ENCODE measurements at places on chromosomes 3 and 15.

DNA sequence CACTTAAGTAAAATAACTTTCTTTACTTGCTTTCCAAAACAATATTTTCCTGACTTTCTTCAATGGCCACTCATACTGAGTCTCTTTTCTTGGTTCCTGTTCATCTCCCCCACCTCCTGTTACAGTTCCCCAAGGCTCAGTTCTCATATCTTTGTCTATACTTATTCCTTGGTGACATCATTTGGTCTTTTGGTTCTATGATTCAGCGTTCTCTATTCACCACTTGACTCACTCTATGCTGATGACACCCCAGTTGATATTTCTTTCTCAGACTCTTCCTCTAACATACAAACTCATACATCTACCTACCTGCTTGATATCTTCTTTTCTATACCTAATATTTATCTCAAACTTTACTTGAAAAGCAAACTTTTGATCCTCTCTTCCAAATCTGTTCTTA, 85.0 kb upstream of the P3H2 start:
- no peak for DNase-seq

DNA sequence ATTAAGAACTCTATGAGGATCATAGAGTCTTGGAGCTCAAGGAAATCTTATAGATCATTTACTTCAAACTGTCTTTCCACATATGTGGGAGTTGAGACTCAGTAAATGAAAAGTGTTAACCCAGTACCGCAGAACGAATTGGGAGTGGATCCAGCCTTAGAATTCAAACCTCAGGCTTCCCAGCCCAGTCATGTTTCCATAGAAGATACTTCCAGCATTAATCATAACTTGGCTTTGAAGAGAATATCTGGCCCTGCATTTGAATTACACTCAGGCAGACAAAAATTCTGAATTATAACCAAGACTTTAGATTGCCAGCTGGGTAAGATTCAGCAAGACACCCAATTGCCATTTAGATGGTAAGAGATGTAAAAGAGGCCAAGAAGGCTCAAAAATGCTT, 972.0 kb downstream of the TUSC7 start:
- no peak for DNase-seq

GRCh38 chr15:74339371-74339770, 28.1 kb downstream of the CYP11A1 start:
- DNase-seq: no peak

- no peak for DNase-seq
Observed at GRCh38 chr3:146611096-146611495, 6.0 kb upstream of the PLSCR5 start.

- DNase-seq: no peak
Observed at GRCh38 chr3:95394286-95394685, 1331.4 kb downstream of the NSUN3 start.

DNA sequence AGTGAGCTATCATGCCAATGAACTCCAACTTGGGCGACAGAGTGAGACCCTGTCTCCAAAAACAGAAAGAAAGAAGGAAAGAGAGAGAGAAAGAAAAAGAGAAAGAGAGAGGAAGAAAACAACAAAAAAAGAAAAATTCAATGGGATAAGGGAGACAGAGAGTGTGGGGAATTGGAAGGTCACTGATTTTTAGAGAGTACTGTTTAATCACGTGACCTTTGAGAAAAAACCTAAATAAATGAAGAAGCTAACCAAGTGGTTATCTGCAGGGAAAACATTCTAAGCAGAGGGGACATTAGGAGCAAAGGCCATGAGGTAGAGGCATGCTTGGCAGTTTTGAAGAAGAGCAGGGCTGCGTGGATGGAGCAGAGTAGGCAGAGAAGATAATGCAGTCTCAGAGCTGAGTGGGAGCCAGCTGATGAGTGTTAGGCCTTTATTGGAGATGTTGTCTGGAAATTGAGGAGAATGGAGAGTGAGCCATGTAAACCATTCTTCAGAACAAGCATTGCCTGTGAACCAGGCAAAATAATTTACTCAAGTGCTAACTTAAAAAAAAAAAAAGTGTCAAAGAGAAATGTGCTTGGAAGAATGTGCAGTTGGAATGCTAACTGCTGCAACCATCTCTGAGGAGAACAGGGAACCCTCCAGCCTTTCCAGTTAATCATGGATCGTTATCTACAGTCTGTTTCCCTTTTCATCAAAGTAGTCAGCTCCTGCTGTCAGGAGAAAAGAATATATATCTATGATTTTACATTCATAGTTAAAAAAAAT, 377.3 kb upstream of the SEMA6D start:
- no peak for DNase-seq

DNA sequence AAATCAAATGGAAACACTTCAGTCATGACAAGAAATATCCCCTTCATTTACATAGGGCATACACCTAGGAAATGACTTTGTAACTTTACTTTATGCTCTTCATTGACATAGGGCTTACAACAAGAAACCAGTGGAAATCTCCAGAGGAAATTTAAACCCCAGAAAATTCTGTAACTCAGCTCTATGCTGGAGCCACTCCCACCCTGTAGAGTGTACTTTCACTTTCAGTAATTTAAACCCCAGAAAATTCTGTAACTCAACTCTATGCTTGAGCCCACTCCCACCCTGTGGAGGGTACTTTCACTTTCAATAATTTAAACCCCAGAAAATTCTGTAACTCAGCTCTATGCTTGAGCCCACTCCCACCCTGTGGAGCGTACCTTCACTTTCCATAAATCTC, 987.1 kb upstream of the CADM2 start:
- no peak for DNase-seq

DNA sequence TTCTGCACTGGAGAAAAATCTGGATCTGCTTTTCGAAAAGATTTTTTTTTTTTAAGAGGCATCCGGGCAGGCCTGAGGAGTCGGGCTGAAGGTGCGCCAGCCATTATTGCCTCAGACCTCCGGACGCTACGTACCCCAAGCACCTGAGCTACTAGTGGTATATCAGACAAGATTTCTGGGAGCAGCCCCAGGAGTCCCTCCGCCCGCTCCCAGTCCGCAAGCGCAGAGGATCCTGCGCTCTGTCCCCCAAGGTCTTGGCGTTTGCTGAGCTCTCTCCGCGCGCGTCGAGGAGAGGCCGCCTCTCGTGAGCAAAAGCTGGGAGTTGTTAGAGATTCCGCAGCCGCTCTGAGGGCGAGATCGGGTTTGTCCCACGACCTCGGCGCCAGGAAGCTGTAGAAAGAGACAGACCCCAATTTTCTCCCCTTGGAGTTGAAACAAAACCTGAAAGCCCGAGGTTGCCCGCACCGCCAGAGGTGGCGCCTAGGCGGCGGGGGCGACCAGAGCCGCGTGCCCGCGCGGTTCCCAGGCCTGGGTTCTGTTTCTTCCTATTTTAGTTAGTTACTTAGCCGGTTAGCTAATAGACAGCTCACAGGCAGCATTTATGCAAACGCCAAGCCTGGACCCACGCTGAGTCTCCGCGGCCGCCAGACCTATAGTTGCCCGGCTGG, 72.5 kb upstream of the POLG start:
- DNase-seq: no peak

DNA sequence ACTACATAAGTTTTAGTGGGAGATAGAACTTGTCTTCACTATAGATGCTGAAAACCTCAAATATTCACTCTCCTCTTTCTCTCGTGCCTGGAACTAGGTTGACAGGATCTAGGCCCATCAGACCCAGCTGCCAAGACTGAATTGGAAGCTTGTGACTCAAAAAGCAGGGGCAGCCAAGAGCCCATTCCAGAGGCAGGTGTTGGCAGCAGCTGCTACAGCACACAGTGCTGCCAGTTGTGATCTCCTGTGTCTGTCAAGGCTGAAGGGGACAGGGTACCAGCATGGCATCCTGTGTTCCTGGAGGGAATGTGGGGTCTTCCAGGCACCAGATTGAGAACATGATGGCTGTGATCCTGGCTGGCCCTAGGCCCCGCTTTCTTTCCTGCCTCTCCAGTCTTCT, 92.5 kb upstream of the MB21D2 start:
- DNase-seq: no peak

- no peak for DNase-seq
Observed at GRCh38 chr3:123352134-123352554, 96.7 kb downstream of the ADCY5 start.

GRCh38 chr15:45616901-45617323, 17.9 kb upstream of the SQOR start:
- DNase-seq: no peak

- DNase-seq: no peak
Observed at GRCh38 chr3:29802057-29802456, 521.2 kb downstream of the RBMS3 start.

All from HFF-Myc (cell line).